ENCODE measurements at places on chromosomes 7 and 10.
A peak's percentile ranks its signal among the peaks of the same experiment; 100 is the strongest.

GRCh38 chr10:44035474-44036197, 349.3 kb downstream of the CXCL12 start:
- DNase-seq: no peak

DNA sequence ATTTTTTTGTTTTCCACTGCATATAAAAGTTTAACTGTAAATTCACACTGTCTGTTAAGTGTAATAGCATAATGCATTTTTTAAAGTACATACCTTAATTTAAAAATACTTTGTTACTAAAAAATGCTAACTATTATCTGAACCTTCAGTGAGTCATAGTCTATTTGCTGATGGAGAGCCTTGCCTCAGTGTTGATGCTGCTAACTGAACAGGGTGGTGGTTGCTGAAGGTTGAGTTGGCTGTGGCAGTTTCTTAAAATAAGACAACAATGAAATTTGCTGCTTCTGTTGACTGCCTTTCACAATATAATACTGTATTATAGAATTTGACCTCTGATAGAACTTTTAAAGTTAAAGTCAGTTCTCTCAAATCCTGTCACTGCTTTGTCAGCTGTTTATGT, 72.3 kb upstream of the GATAD1 start:
- no peak for DNase-seq

- no peak for DNase-seq
Observed at GRCh38 chr7:139367438-139368155, 7.9 kb downstream of the LUC7L2 start.

GRCh38 chr10:107807836-107808235, 643.3 kb upstream of the SORCS1 start:
- DNase-seq: no peak

GRCh38 chr7:68562323-68562899, 1035.9 kb upstream of the AUTS2 start:
- no peak for DNase-seq

GRCh38 chr10:2425320-2425719, 642.0 kb upstream of the PFKP start:
- DNase-seq: no peak

- DNase-seq: no peak
Observed at GRCh38 chr7:158321936-158322615, 265.5 kb downstream of the PTPRN2 start.

- DNase-seq: no peak
Observed at GRCh38 chr10:129940617-129941198, 23.4 kb downstream of the EBF3 start.

GRCh38 chr7:6269527-6269926, 2.9 kb downstream of the CYTH3 start:
- DNase-seq: no peak

DNA sequence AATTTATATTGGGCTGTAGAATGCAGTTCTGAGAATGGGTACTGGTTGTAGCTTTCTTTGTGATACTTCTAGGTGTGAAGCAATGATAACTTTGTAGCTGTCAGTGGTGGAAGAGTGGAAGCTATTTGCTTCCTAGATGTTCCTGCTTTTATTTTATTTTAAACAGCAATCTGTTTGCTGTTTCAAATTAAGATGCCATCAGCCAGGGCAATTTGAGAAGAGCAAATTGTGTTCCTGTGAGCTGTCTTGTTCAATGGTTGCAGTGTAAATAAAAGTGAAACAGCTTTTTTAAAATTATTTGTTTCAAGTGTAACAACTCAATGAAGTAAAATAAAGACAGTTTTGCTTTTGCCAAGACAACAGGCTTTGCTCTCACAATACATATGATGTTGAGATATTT, 150.8 kb upstream of the TMEM229A start:
- no peak for DNase-seq

- DNase-seq: no peak
Observed at GRCh38 chr10:27724287-27724686, 21.3 kb downstream of the MKX start.

GRCh38 chr10:35608328-35608672, 3.2 kb downstream of the GJD4 start:
- DNase-seq: no peak

GRCh38 chr10:69619626-69620025, 10.4 kb upstream of the FAM241B start:
- no peak for DNase-seq

DNA sequence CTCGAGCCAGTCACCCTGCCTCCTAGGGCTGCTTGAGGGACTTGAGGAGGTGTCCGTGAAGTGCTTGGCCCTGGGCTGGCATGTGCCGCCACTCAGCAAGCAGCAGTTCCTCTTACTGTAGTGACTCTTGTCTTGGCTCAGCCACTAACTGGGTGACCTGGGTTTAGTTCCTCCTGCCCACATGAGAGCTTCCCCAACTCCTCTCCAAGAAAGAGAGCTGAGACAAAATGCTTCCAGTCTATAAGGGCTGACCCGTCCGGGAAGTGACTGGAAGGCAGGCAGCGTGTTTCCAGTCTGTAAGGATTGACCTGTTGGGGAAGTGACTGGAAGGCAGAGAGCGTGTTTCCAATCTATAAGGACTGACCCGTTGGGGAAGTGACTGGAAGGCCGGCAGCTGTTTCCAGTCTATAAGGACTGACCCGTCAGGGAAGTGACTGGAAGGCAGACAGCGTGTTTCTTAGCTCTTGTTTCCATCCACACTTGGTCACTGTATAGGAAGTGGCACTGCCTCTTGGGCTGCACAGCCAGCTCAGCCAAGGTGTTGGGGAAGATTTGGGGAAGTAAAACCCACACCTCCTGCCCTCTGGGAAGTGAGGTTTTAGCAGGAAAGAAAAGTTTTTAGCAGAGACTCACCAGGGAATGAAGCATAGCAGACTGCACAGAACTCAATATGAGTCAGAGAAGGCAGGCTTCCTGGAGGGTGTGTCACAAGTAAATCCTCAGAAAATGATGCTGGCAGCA, 53.3 kb upstream of the PPIF start:
- DNase-seq: no peak

GRCh38 chr7:22860784-22861482, 38.3 kb upstream of the TOMM7 start:
- DNase-seq: no peak

DNA sequence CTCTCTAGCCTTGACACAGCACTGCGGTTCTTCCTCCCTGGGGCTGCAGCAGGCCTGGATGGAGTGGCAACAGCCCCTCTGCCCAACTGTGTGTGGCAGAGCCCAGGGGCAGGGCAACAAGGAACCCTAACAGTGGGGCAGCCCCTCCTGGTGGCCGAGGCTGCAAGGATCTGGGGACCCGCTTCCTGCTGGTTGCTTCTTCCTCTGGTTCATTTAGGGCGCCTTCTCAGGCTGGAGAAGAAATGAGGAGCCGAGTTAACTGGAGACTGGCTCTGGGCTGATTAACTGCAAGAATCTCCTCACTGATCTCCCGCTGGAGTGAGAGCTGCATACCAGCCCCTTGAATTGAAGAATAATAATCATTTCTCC, 80.1 kb upstream of the EMX2 start:
- no peak for DNase-seq

DNA sequence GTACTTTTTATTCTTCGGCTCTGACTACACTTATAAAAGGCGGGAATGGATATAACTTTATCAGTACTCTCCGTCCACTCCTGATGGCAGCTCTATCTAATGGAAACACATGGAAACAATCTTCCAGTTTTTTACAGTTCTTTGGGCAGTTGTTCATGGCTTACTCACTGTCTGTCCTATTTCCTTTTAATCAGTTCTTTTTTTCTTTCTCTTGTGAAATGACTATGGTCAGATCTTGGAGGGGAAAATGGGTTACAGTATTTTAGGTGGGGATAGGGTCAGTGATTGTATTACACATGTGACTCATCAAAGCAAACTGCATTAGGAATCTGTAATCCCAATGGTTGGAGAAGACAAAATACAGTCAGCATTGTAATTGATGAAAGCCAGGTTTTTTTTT, 112.4 kb downstream of the BICC1 start:
- DNase-seq: no peak

- DNase-seq: no peak
Observed at GRCh38 chr7:108054537-108054936, 51.6 kb upstream of the LAMB1 start.

DNA sequence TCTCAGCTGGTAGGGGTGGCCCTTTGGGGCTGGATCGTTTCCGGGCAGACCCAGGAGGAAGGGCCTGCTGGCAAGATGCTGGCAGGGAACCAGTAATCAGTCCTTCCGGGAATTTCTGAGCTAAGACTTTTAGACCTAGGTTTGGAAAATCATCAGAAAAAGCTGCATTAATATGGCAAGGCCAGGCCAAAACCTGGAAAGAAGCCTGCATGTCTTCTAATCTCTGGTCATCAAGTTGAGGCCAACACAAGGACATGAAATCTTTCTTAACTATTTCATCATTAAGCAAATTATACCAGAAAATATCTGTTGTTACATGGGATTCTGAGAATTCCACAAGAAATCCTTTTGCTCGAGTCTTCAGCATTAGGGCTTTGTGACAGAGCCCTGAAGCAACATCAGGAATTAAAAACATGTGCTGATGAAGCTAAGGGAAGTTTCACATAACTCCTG, 19.9 kb downstream of the CPA1 start:
- no peak for DNase-seq

DNA sequence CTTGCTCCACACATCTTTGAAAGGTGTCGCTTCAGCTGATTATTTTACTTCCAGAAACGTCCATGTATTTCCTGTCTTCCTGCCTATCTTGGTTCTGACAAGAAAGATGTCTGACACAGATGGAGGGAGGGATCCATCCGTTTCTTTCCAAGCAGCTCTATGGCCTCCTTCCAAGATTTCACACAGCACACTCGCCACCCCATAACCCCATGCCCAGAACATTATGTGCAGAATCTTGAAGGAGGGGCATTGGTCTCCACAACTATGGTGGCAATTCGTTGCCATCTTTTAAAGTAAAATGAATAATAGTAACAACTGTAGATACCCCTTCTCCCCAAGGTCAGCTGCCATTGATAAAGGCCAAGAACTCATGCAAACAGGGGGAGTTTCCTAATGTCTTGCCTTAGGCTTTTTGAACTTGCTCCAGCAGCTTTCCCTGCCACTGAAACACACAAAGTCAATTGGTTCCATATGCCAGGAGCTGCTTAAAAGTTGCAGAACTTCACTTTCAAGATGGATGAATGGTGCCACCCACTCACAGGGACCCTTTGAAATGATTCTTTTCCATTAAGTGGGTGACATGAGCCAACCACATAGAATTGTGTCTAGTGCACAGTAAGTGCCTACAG, 60.0 kb downstream of the VSTM4 start:
- no peak for DNase-seq

DNA sequence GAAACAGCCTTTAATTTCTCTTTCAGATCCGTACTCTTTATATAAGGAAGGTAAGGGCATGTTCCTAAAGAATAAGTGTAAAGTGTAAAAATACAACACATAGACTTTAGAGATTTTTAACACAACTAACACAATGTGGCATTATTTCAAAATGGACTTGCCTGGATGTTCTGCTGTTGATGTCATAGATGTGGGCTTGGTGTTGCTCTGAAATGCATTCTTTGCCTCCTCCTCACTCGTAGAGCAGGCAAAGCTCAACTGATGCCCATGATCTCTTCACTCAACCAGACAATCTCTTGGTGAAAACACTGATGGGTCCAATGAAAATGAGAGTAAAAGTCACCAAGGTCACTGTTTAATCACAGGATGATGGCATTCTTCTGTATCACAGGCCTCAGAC, 174.2 kb upstream of the TCERG1L start:
- DNase-seq: no peak

- DNase-seq: no peak
Observed at GRCh38 chr10:72275351-72276012, 1.8 kb downstream of the DDIT4 start.

DNA sequence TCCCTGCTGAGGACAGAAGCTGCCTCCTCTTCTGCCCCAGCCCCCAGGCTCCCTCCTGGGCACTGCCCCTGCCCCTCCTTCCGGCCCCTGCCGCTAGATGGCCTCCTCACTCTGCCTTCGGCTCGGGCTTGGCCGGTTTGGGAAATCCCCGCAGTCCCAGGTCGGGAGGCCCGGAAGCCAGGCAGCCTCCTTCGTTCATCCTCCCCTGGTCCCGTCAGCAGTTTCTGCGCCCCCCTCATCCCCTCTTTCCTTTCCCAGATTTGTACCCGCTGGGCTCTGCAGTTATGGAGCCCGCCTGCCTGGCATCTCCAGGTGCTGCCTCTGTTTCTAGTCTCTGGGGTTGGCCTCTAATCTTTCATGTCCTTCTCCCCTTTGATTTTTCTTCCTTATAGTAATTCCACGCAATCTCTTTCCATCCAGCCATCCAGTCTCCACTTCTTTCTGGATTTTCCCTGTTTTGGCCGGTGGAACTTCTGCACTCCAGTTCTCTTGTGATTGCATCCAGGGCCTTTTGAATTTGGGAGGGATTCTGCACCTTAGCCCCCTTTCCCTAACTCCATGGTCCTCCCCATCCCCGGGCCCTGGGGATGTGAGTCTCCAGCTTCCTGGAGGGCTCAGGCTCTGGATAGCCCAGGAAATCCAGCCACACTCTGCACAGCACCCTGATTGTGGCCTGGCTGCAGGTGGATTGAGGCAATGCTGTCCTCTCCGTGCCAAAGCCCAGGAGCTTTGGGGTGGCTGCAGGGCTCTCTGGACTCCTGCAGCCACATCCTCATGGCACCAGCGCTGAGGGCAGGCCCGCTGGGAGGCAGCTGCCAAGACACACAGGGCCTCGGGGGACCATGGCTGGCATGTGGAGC, 3.3 kb upstream of the SHH start:
- DNase-seq: peak; percentile 43

GRCh38 chr10:68826764-68827591, at the start of gene STOX1:
STOX1 (plus strand) TSS chr10:68827531; CDS start chr10:68827624, 93 bp downstream.
- DNase-seq: peak; percentile 28

DNA sequence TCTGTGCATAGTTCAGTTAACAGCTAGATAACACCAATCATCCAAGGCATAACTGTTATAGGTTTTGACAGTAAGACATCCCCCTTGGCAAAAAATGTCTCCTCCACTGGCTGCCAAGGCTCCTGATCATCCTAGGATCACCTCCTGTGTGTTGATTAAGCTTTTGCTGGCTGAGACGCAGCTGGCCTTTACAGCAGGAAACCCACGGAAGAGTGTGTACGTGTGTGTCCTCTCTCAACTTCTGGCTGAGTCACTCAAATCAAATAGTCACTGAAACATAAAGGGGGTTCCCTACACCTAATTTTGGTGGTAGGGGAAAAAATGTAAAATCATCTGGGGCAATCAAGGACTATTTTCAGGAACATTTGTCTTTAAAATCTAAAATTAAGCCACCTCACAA, 208.8 kb downstream of the CTNNA3 start:
- DNase-seq: no peak

- DNase-seq: no peak
Observed at GRCh38 chr10:11036424-11037011, 18.8 kb downstream of the CELF2 start.

GRCh38 chr10:119801998-119802538, 70.6 kb downstream of the MCMBP start:
- DNase-seq: no peak

GRCh38 chr7:21099432-21099831, 312.7 kb upstream of the SP8 start:
- DNase-seq: no peak

All from stimulated activated CD8-positive, alpha-beta memory T cell treated with anti-CD3 and anti-CD28 coated beads, Interleukin-7, amount 100 ng/mL, for 48 hours (primary cell).